ENCODE measurements at places on chromosomes 7 and 10.

DNA sequence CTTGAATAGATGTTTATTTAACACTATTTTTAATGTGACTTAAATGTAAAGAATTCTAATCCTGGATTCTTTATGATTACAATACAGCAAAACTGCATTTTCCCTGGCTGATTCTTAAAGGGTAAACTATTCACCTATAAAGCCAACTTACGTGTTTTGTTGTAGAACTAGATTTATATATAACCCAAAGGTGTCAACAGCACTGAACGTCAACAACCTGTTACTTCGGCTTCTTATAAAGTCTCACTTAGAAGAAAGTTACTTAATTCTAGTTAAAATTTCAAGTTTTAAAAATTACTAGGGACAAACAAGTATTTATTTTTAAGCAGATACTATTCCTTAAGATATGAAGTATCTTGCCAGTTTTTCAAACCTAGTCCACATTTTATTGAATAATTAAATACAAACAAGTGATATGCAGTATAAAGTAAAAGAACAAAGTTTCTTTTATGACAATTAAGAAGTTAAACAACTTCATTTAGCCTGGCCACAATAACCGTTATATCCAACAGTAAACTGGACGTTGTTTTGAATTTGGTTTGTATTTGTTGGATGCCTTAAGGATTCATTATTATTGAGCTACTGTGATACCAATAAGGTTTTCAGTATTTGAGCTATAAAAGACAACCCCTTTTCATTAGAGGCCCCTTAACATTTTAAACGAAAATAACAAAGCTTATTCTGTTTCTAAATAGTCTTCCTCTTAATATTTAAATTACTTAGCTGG is 83.1 kb downstream of the SNX10 start:
- no peak for DNase-seq

- no peak for DNase-seq
Observed at GRCh38 chr7:96532428-96532935, 177.2 kb downstream of the SEM1 start.

DNA sequence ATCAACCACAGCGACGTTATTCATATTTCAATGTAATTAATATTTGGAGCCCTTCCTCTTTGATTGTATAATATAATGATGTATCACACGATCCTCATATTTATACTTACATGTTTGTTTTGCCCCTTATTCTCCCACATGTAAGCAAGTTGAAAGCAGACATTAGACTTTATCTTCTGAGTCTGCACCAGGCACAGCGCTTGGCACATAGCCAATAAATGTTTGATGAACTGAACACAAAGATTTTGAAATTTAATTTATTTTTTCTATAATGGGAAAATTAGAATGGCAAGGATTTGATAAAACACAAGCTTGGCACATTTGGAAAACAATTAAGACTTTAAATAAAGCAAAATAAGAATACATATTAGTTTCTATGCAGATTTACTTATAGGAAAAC is 31.6 kb downstream of the ZFAND4 start:
- no peak for DNase-seq

DNA sequence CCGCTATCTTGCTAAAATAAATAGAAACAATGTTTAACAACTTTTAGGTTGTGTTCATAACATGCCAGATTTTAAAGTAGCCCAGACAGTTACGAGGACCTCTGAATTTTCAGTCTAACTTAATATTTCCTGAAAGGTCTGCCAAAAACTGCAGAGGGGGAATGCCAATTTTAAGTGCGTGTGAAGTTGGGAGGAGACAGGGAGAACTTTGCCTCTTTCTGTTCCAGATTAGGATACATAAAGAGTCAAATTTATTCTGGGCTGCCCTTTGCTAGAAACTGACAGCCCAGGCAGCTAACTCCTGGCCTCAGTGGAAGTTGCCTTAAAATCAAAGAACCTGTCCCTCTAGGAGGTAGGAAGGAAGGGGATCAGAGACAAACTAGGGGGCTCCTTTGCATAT is 52.3 kb upstream of the PIP4K2A start:
- no peak for DNase-seq

DNA sequence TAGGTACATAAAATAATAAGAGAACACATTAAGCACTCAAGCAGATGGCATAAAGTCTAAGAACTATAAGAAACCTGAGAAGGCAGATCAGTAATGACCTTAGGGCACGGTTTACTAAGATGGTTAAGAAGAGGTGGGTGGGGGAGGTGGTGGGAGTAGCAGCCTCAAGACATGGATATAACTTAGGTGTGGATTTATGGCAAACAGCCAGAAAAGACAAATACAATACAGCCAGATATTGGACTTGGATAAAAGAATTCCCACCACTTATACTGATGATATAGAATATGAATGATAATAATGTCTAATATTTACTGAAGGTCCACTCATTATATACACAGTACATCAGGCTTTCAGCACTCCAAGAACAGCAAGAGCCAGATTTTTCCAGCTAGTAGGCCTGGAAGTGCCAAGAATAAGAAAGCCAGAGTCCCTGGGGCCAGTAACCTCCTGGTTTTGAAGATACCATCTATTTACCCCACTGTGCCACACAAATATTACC is 11.9 kb downstream of the DPY19L1 start:
- no peak for DNase-seq

GRCh38 chr7:82188636-82189035 is 254.9 kb downstream of the CACNA2D1 start:
- DNase-seq = no peak

- no peak for DNase-seq
Observed at GRCh38 chr10:116733566-116733965, 8.8 kb downstream of the HSPA12A start.

DNA sequence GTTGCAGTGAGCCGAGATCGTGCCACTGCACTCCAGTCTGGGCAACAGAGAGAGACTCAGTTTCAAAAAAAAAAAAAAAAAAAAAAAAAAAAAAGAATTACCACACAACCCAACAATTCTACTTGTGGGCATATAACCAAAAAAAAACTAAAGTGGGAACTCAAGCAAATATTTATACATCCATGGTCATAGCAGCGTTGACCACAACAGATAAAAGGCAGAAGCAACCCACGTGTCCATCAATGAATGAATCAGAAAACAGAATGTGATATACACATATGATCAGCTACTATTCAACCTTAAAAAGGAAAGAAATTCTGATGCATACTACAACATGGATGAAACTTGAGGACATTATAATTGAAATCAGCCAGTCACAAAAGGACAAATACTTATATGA is 179.3 kb upstream of the NEBL start:
- no peak for DNase-seq

GRCh38 chr10:74652664-74653063 is 173.7 kb upstream of the KAT6B start:
- DNase-seq = no peak

GRCh38 chr10:118692872-118693271 is 61.9 kb downstream of the CACUL1 start:
- DNase-seq = no peak

DNA sequence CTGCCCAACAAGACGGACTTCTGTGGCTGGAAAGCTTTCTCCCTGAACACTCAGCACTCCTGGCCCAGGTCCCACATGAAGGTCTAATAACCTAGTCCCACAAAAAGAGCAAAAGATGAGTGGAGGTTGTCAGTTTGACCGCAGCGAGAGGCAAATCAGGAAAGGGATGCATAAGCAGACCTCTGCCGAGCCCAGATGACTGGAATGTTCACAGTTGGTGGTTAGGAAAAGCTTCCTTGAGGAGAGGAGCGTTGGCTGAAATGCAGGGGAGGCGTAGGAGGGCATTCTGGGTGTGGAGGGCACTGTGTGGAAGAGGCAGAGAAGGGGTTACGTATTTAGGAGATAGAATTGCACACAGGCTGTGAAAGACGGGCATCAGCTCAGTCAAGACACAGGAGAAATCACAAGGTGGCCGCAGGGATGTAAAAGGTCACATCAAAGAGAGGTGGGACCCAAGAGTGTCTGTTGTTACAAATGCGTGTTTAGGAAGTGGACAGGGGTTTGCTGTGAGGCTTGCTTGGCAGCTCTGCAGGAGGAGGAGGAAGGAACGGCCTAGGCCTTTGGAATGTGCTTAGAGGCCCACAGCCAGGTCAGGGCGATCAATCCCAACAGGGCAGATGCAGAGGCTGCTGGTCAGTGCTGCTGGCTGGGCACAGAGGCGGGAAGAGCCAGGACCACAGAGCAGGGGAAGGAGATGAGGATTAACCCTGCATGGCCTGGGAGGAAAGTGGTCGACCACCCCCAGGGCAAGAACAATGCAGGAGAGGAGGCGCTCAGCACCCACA is 133.5 kb downstream of the VIPR2 start:
- DNase-seq = no peak

GRCh38 chr7:94335586-94335985 is 59.1 kb upstream of the COL1A2 start:
- no peak for DNase-seq

- DNase-seq = no peak
Observed at GRCh38 chr7:139601176-139601575, 77.7 kb downstream of the CLEC2L start.

DNA sequence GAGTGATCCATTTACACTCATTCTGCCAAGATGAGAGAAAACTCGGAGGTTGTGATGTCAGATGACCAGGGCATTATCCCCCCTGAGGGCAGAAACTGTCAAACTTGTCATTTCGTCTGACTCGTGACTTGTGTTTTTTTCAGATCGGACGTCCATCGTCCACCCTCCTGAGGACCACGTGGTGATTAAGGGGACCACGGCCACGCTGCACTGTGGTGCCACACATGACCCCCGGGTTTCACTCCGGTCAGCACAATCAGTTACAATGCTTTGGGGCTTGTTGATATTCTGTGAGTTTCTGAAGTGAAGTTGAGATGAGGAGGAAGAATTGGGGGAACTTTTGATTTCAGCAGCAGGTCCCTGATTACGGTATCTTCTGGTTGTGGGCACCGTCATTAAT is 670.3 kb downstream of the SDK1 start:
- DNase-seq = no peak

DNA sequence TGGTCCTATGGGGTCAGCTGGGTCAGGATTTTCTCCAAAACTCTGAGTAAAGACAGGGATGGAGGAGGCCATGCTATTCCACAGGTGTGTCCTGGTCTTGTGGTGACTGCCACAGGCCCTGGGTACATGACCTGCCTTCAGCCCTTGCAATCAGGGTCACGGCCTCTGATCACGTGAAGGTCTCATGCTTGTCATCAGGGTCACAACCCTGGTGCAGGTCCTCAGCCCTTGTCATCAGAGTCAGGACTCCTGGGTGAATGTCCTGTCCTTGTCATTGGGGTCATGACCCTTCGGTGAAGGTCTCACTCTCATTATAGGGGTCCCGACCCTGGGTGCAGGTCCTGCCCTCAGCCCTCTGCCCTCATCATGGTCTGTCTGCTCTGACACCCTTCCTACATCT is 21.9 kb upstream of the TBRG4 start:
- DNase-seq = no peak

- no peak for DNase-seq
Observed at GRCh38 chr7:44959433-44959951, 19.3 kb downstream of the MYO1G start.

- no peak for DNase-seq
Observed at GRCh38 chr10:79616164-79616563, 5.4 kb downstream of the SFTPA1 start.

- no peak for DNase-seq
Observed at GRCh38 chr7:74059681-74060588, 23.7 kb upstream of the LIMK1 start.

DNA sequence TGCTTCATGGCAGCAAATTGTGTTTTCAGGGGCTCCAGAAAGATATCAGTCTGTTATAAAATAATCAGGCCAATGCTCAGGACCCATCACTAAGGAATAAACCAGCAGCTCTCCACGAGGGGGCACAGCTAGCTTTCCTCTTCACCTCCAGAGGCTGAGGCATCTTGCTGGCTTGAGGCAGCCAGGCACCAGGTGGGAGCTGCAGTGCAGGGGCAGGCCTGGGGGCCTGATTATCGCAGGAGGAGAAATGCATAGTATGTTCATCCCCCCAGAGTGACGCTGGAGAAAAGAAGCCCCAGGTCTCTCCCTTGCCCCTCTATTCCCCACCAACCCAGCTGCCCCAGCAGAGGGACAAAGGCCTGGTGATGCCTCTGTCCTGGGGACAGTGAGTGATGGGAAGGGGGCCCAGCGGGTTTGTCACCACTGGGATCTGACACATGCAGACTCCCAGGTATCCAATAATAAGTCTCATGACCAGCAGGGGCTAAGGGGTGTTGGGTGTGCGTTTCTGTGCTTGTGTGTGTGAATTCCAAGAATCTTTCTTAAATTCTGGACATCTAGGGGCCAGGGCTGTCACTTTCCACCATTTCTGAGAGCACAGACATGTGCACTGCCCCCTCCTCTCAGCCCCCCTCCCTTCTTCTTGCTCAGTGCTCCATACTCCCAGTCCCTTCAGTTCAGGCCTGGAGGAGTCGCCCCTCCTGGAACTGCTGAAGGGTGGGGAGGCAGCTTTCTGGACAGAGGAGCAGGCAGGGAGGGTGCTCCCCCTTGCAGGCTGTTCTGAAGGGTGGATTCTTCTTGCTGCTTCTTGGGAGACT is 128.1 kb upstream of the FAM20C start:
- no peak for DNase-seq

DNA sequence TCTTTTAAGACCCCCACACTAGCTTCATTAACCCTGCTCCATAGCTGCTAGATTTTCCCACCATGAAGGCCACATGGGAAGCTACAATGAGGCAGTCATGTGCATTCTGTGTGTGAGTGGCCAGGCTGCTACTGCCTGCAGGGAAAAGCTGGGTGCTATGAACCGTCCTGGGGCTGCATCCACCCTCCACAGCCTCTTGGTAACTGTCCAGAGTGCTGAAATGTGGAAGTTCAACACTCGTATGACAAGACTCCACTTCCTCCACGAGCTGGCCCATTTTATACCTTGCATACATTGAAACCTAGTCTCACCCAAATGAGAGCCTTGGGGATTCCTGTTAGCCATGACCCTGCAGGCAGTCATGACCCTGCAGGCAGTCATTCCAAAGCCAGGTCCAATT is 59.4 kb downstream of the CUZD1 start:
- peak; percentile 53 for DNase-seq

DNA sequence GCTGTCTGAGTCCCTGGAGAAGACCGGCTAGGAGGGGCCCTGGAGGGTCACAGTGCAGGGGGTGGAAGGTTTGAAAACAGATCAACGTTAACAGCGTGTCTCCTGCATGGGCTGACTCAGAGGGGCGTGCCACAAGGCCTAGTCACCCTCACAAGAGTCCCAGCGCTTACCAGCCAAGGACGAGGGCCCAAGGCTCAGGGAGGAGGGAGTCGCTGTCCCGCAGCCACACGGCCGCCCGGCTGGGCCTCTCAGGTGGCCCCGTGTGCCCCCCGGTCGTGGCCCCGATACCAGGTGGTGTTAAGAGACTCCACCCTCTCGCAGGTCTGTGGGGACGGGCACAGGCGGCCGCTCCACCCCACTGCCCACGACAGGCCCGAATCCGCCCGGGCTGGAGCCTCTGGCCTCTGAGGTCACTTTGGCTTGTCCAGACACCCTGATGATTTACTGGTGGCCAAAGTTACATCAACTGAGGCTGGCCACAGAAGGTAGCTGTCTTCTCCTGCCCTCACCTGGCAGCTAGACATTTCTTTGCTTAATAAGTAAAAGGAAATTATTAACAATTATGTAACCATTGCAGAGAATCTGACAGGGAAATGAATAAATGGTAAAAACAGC is 34.0 kb downstream of the FAM20C start:
- no peak for DNase-seq
